ENCODE measurements at places on chromosomes 13 and 19.

DNA sequence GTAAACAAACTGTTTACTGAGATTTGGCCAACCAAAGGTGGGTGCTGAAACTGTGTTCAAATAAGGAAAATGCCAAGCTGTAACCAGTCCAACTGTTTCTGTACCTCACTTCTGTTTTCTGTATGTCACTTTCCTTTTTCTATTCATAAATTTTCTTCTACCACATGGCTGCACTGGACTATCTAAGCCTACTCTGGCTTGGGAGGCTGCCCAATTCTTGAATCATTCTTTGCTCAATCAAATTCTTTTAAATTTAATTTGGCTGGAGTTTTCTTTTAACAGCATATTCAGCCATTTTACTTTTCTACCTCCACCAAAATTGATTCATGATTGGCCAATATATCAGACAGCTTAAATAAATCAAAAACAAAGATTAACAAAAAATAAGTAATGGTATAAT, 1575.5 kb upstream of the SPRY2 start:
- DNase-seq: no peak

DNA sequence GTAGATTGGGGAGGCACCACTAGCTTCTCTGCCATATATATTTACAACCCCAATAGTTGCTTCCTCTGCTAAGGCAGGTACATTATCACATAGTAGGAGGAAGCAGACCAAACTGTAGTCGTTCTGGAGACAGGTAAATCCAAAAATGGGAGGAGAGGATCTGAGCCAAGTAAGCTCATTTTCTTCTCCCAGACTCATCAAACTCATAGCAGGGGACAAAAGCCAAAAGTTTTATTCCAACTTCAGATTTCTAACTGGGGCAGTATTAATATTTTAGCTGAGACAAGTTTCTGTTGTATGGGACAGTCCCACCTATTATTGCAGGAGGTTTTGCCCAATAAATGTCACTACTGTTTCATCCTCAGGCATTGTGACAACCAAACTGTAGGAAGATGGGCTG, 7.8 kb upstream of the IGSF23 start:
- no peak for DNase-seq

DNA sequence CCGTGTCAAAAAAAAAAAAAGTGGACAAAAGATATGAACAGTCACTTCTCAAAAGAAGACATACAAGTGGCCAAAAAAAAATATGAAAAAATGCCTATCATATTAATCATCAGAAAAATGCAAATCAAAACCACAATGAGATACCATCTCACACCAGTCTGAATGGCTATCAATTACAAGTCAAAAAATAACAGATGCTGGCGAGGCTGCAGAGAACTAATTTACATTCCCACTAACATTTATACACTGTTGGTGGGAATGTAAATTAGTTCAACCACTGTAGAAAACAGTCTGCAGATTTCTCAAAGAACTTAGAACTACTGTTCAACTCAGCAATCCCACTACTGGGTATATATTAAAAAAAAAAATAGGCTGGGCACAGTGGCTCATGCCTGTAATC, 26.5 kb upstream of the FOXO1 start:
- DNase-seq: no peak

DNA sequence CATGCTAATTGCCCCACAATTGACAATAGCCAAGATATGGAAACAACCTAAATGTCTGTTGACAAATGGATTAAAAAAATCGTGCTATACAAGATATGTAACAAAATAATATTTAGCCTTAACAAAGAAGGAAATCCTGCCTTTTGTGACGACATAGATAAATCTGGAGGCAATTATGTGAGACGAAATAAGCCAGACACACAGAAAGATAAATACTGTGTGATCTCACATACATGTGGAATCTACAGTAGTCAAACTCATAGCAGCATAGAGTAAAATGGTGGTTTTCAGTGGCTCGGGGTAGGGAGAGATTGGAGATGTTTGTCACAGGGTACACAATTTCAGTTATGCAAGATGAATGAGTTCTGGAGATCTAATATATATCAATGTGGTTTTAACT, 895.8 kb downstream of the SLITRK6 start:
- DNase-seq: no peak

DNA sequence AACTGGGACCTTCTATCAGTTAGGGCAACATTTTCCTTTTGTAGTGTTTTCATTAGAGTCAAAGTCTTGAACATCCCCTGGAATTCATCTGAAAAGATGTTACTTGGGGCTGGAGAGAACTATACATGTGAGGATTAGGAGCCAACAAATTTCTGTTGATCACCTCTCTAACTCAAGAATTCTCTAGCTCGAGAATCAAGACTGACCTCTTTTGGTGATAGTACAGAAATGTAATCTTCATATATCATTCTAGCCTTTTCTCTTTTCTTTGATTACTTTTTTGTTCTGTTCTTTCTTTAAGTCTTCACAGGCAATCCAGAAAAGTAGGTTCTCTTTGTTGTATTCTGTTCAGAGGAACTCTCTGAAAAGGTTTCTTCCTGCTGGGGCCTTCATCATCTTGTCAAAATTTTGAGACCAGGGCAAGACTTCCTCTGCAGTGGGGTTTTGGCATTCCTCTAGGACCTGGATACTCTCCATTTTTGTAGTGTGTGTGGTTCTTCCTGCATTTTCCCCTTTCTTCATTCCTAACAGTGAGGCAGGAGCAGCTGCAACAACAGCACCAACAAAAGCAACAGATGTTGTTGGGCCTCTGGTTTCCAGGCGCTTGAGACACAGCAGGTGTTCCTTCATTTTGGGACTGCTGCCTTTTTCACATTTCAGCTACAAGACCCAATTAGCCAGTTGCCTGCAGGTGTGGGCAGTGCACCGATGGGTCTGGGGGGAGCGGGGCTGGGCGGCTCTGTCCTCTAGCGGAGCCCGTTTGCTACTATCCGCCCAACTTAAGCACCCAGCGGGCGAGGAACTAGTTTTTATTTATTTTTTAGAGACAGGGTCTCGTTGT, 26.2 kb downstream of the ELF1 start:
- no peak for DNase-seq

- DNase-seq: no peak
These were observed 97.6 kb upstream of the SIAH3 start for GRCh38 chr13:45949161-45949560.

- DNase-seq: no peak
These were observed 67.0 kb upstream of the SERP2 start for GRCh38 chr13:44306371-44307192.

DNA sequence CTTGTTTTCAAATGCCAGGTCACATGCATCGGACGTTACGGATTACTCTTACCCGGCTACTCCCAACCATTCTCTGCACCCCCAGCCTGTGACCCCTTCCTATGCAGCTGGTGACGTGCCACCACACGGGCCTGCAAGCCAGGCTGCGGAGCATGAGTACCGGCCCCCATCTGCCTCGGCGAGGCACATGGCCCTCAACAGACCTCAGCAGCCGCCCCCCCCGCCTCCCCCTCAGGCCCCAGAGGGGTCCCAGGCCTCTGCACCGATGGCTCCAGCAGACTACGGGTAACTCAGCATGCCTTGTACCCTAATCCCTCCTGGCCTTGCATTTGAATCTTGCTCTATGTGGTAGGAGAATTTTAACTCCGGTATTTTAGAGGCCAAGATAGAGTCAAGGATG, 79.5 kb downstream of the GPR12 start:
- DNase-seq: no peak

DNA sequence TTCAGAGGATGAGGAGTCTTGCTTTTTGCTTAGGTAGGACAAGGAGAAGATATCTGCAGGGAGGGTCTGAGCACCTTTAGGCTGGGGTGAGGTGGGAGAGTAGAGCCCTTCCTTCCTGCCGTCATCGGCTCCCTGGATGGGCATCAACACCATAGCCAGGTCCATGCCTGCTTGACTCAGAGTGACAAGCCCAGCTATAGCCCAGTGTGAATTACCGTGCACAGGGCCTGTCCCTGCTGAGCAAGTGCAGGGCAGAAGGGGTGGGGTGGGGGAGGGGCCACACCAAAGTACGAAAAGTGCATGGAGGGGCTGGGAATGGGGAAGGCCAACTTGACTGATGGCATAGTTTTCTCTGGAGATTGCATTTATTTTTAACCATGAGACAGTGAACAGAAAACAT, 30.3 kb upstream of the RNF113B start:
- DNase-seq: no peak

DNA sequence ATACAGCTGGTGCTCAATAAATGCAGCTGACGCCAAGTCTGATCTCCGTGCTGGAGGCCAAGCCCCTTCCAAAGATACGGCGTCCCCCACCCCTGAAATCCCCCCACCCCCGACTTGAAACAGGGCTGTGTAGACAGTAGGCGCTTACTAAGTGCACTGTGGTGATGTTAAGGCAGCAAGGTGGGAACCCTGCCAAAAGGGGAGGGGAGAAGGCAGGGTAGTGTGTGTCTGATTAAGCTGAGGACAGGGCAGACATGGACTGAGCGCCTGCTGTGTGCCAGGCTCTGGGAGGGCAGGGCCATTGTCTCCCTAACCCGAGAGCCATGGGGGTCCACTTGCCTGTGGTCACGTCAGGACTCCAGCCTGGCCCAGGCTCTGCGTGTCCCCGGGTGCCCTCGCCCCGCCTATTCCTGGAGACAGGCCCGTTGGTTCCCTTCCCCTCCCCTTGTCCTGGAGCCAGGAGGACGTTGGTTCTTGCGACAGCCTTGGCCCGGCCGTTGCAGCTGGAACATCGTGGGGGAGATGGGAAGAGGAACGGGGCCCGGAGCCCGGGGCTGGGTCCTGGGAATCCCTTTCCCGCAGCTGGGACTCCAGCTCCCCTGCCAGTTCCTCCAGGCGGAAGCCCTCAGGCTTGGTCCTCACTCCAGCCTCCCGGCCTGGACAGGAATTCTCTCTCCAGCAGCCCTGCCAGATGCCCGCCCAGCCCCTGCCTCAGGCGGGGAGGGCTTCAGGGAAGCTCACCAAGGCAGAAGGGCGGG, 1.7 kb upstream of the ELANE start:
- peak; percentile 54 for DNase-seq

DNA sequence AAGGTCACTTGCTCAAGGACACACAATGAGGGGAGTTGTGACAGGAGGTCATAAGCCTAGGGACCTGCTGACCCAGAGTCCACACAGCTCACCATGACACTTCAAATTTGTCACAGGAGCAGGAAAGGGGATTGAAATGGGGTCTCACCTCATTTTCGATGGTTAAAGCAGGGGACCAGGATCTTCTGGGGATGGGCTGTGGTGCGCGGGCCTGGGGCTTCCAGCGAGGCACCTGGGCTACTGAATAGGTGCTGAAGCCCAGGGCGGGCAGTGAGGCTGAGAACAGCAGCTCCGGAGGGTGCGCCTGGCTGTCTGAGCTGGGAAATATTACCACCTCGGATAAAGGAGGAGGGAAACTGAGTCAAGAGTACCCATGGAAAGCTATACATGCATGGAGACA, 11.0 kb downstream of the MAN2B1 start:
- DNase-seq: no peak

GRCh38 chr19:37128821-37129177, 43.7 kb downstream of the ZNF585A start:
- DNase-seq: no peak

GRCh38 chr13:76860706-76861105, 25.5 kb downstream of the KCTD12 start:
- no peak for DNase-seq

DNA sequence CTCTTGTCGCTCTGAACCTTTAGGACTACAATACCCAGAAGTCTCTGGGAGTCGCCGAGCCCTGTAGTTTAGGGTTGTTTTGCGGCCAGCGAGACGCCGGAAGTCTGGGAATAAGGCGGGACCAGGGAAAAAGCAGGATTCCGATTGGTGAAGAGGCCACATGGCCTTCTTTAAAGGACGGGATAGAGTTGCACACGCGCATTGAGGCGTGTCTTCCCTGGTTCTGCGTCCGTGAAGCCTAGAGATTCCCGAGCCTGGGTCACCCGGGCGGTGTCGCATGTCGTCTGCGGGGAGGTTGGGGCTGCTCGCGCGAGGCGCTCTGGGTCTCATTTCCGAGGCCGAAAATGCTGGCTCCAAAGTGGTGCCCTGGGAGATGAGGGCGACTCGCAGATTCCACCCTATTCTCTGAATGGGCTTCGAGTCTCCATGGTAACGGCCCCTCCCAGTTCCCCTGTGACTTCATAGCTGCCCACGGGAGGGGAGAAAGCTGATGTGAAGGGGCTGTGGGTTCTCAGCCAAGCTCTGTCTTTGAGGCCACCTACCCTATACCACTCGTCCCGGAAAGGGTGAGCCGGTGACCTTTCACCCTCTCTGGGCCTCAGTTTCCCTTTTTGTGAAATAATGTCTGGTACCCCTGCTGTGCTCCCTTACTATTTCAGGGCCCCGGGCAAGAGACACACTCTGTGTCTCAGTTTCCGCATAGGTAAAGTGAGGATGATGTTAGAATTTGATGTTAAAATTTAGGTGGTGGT, 614 bp upstream of the ZSCAN5A start:
- DNase-seq: peak; percentile 98

All from inflammatory macrophage (primary cell).